NCI-H1092 (cell line): ENCODE measurements at places on chromosomes 2 and 18.
A peak's percentile ranks its signal among the peaks of the same experiment; 100 is the strongest.

DNA sequence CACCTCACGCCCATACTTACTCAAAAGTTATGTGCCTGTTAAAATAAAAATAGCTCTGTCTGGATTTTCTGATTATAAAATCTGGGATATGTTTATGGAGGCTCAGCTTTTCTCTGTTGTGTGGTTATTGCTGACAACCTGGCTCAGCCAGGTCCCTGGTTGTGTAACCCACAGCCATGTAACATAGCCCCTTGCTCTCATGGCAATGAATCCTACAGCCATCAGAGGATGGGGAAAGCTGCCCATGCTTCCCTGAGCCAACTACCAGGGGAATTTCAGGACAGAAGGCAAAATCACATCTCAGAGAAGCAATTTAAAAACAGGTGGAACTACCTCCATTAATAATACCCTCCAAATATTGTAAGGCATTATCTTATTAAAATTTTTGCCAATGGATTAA, 29.7 kb downstream of the ST8SIA5 start:
- DNase-seq = no peak

DNA sequence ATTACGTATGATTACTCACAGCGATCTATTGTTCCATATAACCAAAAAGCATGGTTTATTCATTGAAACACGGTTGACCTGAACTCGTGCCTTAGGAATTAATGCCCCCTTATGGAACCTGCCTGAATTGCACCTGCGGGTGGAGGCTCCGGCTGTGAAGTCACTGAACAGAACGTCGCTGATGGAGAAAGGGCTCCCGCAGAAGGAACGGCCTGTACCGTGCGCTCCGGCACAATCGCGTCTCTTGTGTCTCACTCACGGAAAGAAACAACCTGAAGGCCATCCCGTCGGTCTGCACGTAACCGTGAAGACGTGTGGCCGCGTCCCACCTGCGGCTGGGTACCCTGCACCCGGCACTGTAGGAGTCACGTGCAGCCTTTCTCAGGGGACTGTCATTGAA, 133.1 kb downstream of the NFATC1 start:
- DNase-seq = peak; percentile 77

GRCh38 chr18:10006311-10006893, 92.6 kb downstream of the VAPA start:
- DNase-seq = peak; percentile 54

GRCh38 chr2:67566285-67566684, 169.2 kb downstream of the ETAA1 start:
- no peak for DNase-seq

DNA sequence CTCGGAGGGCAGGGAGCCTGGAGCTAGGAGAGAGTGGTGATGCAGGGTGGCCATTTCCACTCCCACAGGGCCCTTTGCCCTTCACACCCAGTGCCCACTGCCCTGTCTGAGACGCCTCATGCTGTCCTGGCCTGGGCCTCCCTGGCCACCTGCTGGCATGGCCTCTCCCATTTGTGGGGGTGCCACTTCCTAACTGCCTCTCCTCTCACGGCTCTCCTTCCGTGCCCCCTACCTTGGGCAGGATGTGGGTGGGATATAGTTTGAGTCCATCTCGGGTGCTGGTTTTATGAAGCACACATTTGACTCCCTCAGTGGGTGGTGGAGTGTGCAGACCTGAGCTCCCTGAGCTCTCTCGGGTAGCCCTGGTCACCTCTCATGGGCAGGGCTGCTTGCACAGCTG, 46.0 kb downstream of the DGKD start:
- DNase-seq = no peak

DNA sequence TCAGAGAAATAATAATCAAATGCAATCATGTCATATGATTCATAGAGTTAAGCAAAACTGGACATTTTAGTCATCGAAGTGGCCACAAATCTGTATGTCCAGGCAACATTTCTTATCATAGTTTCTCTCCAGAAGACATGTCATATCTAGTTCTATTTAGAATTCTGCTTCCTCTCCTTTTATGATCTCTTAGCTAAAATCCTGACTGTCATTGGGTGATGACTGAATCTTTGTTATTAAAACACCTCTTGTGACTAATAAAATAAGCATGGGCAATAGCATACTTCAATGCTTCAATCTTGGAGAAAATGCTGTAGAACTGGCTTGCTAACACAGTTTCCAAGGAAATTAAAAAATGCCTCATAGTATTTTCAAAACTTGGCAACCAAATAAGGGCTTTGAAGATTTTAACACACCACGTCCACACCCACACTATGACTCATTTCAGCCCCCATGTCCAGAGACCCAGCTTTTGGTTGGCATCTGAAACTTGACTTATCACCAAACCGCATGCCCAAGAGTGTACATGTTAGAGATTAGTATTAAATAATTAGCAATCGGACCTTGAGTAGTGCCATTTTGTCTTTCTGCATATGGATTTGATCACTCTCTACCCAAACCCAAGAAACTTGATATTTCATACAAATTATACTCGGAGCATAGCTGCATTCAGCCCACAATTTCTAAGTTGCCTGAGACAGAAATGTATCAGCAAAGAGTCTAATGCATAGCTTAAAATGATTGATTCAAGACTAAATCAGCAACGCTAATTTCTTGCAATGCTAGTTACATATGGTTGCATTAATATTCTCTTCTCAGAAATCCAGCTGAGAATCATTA, 106.5 kb upstream of the ETAA1 start:
- no peak for DNase-seq

DNA sequence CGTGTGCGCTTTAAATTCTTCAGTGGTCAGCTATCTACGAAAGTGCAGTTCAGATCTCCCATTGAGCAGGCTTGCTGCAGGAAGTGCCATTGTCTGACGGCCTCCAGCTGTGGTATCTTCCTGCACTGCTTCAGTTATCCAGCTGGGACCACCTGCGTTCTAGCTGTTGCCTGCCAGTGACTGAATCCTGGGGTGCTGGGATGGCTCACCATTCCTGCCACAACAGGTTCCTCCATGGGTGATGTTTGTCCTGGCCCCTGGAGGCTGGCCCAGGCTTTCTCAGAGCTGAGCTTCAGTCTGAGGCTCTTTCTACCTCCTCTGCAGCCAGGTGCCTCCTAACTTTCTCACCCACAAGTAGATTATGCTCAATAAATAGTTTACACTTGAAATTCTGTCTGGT, 498.5 kb upstream of the HS6ST1 start:
- no peak for DNase-seq

DNA sequence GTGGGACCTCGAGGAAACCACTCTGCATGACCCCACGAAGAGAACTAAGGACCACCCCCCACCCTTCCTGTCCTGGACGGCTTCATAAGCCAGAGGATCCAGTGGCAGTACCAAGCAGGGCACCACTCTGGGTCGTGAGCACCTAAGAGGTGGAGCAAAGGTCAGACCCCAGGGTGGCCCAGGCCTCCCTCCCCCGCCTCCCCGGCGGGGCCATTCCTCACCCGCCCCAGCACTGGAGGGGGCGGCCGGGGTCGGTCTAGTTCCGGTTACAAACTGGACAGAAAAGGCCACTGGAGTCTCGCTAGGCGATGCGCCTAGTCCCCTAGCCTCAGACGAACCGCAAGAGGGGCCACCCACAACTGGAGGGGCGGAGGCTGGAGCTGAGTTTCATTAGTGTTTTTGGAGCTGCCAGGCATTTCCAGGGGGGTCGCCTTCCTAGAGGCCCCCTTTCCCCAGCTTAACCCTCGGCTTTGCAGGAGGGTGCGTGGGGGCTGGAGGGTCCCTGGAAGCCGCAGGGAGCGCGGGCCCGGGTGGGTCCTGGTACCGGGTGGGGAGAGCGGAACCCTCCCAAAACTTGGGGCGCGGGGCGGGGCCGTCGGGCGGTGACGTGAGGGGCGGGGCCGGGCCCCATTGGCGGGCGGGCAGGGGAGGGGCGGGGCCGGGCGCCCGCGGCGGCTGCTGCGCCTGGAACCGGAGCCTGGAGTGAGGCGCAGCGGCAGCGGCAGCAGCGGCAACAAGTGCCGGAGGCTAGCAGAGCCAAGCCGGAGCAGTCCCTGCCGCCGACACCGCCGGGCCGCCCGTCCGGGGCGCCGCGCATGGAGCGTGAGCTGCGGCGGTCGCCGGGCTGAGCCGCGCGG, at the start of gene B3GNT2:
Gene B3GNT2 (plus strand): TSS at position 695 of the 857 bp plus-strand sequence. CDS start 26,106 bp downstream, outside the sequence.
- DNase-seq = no peak

- no peak for DNase-seq
These were observed 55.6 kb upstream of the ACMSD start for GRCh38 chr2:134782792-134783191.

GRCh38 chr2:147642765-147643164, 202.1 kb upstream of the ACVR2A start:
- DNase-seq = no peak

GRCh38 chr18:51537487-51537886, 340.0 kb upstream of the MEX3C start:
- peak; percentile 8 for DNase-seq
